ENCODE measurements at places on chromosomes 2 and 18. TPM values are rescaled to one million over a fixed set of nuclear protein-coding genes. Genes with fewer than 3 reads are reported as not detected.

- no peak overlapping the region for H3K4me3 ChIP-seq
- peaks cover 14% of the 10 kb centered on the region for H3K27me3 ChIP-seq
- peaks cover 11% of the 10 kb centered on the region for H3K4me1 ChIP-seq
- H3K36me3 ChIP-seq: no peaks in the 10 kb centered on the region
- H3K27ac ChIP-seq: no peak overlapping the region
These were observed 16.8 kb upstream of the CRIM1 start for GRCh38 chr2:36338827-36339145.

- no peaks in the 10 kb centered on the region for H3K36me3 ChIP-seq
- H3K4me1 ChIP-seq: peaks cover 4% of the 10 kb centered on the region
- H3K4me3 ChIP-seq: no peak overlapping the region
These were observed 2.6 kb downstream of the C2orf72 start for GRCh38 chr2:231039821-231040364.

GRCh38 chr2:15648593-15649525 is 57.2 kb downstream of the DDX1 start:
- DNase-seq: no peak
- H3K4me3 ChIP-seq: no peak overlapping the region
- H3K27ac ChIP-seq: no peak overlapping the region
- H3K36me3 ChIP-seq: no peaks in the 10 kb centered on the region
- no peaks in the 10 kb centered on the region for H3K4me1 ChIP-seq

GRCh38 chr2:2926858-2927175 is 450.8 kb downstream of the EIPR1 start:
- H3K27me3 ChIP-seq: peaks cover 2% of the 10 kb centered on the region
- H3K4me1 ChIP-seq: no peaks in the 10 kb centered on the region
- no peak overlapping the region for H3K4me3 ChIP-seq
- no peaks in the 10 kb centered on the region for H3K36me3 ChIP-seq
- no peak for DNase-seq

The RAMP1 gene
- total RNA-seq: 17.6 TPM

GRCh38 chr2:165114346-165114939 is 89.4 kb downstream of the SCN3A start:
- no peak for DNase-seq
- no peaks in the 10 kb centered on the region for H3K36me3 ChIP-seq
- no peak overlapping the region for H3K27ac ChIP-seq
- H3K27me3 ChIP-seq: no peaks in the 10 kb centered on the region
- H3K4me1 ChIP-seq: no peaks in the 10 kb centered on the region

GRCh38 chr2:26913999-26914658 is 56.3 kb upstream of the MAPRE3 start:
- H3K4me1 ChIP-seq: no peaks in the 10 kb centered on the region
- no peaks in the 10 kb centered on the region for H3K36me3 ChIP-seq
- DNase-seq: no peak
- H3K4me3 ChIP-seq: no peak overlapping the region

DNA sequence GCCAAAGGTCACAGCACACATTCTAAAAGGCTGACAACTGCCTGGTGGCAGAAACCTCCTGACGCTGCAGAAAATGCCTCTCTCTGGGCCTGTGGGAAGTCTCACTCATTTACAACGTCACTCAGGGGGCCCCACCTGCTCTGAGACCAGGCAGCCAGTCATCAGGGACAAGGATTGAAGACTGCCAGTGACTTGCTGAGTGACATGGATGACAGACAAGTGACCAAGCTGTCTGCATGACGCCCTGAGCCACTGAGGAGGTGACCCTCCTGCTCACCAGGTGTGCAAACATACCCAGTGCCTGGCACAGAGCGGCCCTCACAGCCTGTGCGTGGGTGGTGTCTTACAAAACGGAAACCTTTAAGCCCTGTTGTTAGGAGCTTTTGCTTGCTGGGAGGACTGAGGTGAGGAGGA is 392.4 kb downstream of the TNS1 start:
- no peaks in the 10 kb centered on the region for H3K27me3 ChIP-seq
- DNase-seq: peak; percentile 81
- H3K4me1 ChIP-seq: peaks cover 24% of the 10 kb centered on the region
- H3K27ac ChIP-seq: peak overlapping the region; percentile 74

The UGT1A5 gene
- total RNA-seq: not detected

DNA sequence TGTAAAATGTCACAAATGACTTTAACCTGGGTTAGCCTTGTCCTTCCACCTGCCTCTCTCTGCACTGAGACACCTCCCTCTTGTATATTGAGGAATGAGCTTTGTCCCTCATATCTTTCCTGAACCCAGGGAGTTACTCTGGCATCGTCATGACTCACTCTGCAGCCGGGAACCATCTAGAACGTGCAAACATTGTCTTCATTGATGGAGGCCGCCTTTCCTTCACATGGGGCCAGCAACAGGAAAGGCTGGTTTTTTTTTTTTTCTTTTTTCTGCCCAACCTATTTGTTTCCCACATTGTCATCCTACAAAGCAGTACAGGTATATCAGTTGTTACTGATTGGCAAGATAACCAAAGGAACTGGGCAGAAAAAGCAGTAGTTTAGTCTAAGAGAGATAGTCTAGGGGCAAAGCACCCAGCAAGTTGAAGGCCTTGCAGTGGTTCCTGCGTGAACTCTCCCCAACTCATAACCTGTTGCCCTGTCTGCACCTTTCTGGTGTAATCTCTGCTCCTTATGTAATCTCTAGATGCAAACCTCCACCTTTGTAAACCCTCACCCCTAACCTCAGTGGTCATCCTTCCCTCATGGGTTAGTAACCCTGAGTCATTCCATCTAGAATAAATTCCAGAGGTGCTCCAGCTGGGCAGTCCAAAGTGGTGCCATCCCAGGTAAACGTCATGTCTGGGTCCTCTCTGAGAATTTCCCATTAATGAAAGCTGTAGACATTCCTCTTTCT is 38.3 kb downstream of the SLC40A1 start:
- no peaks in the 10 kb centered on the region for H3K36me3 ChIP-seq
- DNase-seq: no peak
- no peak overlapping the region for H3K4me3 ChIP-seq
- H3K27ac ChIP-seq: no peak overlapping the region
